IPS DF 6.9 (cell line): ENCODE measurements at places on chromosomes 7 and 10.

DNA sequence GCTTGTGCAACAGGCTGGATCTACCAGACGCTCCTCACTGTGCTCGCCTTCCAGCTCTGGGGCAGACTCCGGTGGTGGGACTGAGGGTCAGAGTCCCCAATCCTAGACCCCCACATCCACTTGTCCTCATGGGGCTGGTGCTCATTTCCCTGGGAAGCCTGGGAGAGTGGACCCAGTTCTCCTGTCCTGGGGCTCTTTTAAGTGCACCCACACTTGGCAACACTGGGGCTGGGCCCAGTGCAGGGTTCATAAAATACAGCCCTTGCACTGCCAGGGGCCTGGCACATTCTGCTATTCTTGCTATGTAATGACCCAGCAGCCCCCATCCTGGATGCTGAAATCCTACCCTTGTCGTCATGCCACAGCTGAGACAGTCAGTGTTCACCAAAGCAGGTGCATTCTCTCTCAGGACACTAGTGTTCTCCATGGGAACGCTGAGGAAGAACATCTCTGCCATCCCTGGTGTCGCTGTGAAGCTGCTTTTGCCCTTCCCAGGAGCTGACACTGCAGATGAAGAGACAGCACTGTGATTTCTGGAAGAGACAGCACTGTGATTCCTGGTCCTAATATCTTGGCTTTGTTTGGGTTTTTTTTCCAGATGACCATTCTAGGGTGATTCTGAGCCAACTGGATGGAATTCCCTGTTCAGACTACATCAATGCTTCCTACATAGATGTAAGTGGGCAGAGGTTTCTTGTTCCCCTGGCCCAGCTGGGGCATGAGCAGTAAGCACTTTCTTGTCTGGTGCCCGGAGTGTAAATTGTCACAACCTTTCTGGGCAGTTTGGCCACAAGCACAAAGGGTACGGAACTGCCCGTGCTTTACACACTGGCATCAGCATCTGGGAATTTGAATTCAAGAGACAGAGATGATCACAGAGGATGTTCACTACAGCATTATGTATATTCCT is 65.6 kb downstream of the MKI67 start:
- DNase-seq, result no peak

- DNase-seq, result no peak
Observed at GRCh38 chr10:130340816-130341215, 204.6 kb downstream of the GLRX3 start.

DNA sequence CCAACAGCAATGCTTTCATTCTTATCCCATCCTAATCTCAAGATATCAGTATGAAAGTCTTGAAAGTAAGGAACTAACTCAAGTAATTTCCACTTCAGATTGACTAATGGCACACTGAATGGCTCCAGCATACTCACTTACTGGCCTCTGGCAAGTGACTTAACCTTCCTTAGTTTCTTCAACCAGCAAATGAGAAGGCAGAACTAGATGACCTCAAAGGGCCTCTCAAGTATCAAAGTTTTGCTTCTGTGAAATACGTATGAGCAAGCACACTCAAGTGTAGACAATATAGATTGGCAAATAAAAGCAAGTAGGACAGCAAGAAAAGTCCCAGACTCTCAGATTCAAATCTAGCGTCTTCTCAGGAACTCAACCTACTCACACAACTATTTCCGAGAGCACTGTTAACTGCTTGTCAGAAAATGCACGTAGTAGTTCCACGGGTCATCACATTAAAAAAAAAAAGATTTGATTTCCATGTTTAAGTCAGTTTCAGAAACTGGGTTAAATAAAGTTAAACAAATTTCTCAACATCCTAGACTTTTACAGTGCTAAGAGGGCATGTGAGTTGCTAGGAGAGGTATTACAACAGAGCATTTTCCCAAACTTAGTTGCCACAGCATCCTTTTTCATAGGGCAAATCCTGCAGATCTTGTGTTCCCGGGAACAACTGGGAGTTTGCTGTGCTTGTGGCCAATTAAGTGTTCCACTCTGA is 276.9 kb upstream of the KLF14 start:
- DNase-seq, result no peak

DNA sequence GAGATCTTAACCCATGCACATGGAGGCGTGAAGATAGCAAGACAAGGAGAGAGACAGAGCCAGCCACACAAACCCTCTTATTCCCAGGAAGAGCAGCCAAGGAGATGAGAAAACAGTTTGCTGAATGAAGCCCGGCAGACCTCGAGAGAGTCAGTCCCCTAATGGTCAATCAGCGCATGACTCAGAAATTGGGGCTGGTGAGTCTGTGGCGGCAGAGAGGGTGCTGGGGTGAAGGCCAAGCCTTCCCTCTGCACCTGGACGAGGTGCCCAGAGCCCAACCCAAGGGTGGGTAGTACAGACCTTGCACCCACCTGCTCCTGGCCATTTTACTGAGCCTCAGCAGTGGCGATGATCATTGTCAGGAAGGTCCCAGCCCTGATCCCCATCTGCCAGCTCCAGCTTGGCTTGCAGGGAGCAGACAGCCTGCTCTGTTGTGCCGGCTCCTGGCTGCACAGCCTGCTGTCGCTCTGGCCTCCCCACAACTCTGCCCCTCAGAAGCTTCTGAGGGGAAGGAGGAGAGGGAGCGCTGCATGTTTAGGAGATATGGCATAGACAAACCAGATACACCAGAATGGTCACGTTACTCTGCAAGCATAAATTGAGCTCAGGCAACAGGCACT is 256.6 kb downstream of the RPS24 start:
- DNase-seq, result no peak

- no peak for DNase-seq
Observed at GRCh38 chr7:131021460-131021859, 287.5 kb upstream of the KLF14 start.

DNA sequence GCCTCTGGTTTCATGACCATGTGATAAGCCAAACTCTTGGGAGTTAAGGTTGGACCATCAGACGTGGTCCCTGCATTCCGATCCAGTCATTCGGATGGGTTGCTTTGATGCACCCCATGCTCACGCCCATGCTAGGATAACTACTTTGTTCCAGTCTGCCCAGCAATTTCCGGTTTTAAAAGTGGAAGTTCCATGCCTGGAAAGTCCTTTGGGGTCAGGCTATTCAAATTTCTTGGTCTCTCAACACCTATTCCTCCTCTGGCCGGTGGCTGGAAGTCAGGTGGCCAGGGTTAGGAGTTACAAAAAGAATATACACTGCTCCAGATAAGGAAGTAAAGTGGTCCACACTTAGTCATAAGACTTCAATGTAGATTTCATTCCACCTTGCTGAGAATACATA is 37.7 kb upstream of the HABP2 start:
- DNase-seq, result no peak

- no peak for DNase-seq
Observed at GRCh38 chr10:32929634-32930033, 28.4 kb downstream of the ITGB1 start.

DNA sequence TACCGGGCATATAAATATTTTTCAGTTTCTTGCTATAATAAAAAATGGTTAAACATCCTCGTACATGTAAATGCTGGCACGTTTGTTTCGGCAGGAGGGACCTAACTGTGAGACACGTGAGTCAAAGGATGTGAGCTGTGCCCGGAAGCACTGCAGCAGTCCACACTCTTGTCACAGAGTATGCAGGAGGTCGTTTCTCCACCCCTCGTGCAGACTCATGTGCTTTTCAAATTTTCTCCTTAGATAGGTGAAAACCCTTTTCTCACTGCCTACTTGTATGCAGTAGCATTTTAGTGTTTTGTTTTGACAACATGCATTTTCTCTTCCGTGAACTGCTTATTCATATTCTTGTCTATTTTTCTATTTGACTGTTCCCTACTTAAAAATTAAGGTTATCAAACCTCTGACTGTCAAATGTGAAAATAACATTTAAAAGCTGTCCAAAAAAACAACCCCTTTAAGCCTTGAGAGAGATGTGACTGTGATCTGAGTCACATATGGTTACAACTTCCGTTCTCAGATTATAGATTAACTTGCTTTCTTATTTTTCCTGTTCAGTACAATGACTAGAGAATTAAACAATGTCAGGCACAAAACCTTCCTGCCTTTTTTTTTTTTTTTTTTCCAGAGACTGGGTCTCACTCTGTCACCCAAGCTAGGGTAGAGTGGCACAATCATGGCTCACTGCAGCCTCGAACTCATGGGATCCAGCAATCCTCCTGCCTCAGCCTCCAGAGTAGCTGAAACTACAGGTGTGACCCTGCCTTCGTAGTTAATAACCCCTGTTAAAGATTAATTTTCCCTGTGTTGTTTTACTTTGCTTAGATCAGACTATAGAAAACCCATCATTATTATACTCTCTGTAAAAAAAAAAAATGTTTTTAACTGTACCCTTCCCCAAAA is 45.1 kb downstream of the DPY19L1 start:
- no peak for DNase-seq

DNA sequence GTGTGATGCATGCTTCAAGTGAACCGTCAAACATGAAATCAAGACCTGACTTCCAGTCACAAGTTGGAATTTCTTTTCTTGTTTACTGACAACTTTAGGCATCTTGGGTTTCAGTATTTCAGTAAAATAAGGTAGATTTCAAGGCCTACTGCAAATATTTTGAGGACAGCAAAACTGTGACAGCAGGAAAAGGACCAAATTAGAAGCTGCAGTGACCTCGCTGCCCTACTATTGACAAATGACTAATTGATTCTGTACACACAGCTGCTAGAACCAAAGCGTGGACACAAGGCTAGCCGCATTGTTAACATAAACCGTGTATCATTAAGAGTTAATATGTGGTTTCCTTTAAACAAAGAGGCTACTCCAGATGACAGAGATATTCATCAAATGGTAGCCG is 105.7 kb upstream of the SEC61G start:
- DNase-seq, result no peak

DNA sequence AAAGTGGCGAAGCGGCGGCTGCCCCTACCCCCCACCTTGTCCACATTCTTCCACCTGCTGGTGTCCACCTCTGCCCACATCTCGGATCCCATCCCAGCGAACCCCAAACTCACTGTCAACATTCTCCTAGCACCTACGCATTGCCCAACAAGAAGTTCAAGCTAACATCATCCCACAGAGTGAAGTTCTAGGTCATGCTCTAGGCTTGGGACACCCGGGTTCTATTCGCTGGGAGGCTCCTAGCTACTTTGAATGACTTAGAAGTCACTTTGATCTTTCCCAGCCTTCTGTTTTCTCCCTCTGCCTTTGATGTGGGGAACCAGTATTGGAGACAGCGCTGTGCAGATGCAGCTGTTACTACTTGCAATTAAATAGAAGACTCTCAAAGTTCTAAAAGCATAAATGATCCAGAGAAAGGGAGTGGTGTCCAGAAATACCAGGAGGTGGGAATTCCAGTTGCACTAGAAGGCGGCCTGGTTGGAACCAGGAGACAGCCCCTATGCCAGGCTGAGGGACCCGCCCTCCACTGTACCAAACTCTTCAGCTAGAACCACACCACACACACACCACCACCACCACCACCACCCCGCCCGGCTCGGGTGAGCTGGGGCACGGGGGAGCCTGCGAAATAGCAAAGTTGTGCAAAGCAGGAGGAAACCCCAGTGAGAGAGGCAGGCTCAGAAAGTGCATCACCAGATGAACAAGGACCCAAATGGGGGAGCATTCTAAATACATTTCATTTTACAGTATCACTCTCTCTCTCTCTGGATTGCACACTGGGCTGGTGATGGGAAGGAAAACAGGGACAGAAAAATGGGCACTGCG is 5.5 kb upstream of the VGF start:
- no peak for DNase-seq

DNA sequence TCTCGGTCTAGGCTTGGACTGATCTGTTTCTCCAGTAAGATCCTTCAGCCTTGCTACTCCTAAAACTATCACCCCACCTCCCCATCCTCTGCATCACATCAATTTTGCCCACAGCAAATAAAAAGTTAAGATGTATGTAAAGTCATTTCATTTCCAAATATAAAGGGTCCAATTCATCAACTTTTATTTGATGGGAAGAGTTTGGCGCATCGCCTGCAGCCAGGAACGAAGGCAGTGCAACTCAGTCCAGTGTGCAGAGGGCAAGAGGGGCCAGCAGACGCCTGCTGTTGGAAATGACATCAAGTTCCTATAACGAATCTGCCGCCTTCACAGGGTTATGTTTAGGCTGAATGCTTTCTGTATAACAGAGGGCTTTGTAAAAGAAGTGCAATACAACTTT is 97.0 kb downstream of the SVIL start:
- no peak for DNase-seq

GRCh38 chr10:59493017-59493416 is 130.7 kb upstream of the FAM13C start:
- DNase-seq, result no peak

DNA sequence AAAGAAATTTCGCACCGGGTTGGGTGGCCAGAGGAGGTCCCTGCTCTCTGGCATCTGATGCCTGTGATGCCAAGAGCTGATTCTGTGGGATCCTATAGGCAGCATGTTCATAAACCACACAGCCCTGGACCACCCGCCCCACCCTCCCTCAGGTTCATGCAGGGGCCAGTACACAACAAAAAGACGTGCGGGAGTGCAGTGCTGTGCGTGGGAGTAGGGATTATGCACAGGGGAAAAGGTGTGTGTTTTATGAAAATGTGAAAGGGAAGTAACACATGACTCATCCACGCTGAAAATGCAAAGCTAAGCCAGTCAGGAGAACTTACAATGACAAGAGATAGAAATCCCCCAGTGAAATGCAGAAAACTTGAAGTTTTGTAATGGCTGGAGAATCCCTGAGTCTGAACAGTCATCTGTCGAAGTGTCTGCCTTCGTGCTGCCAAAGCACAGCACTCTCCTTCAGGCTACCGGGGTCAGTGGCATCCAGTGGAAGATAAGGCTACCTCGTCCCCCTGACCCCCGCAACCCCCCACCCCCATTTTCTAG is 1.1 kb downstream of the KIAA1217 start:
- DNase-seq, result no peak

GRCh38 chr10:32943395-32943794 is 14.6 kb downstream of the ITGB1 start:
- no peak for DNase-seq

DNA sequence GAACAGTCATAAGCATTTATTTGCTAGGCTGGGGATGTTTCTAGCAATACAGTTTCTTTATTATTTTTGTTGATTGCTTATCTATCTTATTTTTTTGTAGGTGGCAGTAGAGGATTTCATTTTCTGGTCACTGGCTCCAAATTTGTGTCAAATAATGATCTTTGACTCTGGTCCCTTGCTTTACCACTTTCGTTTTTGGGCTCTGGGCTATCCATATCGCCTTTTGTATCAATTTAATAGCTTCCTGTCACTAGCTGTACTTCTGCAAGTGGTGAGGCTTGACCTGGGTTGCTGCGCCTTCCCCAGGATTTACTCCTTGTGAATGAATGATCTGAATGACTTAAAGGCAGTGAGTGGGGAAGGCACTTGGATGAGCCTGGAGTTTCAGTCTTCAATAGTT is 48.4 kb downstream of the MDFIC start:
- DNase-seq, result no peak

DNA sequence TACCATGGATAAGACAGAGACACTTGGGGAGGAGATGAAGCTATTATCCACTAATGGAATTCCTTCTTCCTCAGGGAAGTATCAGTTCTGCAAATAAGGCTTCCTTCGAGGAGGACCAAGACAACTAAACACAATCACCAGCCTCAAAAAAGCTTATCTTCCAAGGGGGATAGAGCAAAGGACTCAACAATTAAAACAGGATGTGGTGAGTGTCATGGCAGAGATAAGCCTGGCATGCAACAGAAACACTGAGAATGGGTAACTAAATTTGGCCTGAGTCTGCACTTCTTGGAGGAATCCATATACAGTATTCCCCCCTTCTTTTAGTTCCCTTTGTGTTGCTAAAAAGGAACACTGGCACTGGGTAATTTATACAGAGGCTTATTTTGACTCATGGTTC is 1285.2 kb downstream of the GATA3 start:
- DNase-seq, result no peak
